ENCODE measurements at places on chromosomes 4 and X.

GRCh38 chr4:159353422-159354116 is 250.7 kb downstream of the RAPGEF2 start:
- no peak for DNase-seq

DNA sequence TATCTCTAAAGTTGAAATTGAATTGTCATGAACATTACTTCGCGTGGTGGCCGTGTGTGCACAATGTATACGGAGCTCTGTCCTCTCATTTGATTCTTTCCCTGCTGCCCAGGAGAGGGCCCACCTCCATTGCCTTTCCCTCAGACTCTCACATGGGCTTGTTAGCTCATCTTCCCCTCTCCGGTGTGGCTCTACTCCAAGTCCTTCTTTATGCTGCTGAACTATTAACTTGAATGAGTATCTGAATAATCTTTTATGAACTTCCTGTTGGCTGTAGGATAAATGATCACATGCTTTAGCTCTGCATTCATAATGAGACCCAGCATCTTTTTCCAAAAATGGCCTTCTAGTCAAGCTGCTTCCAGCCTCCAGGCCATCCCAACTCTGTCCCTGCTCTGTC is 68.8 kb upstream of the CLNK start:
- no peak for DNase-seq

- DNase-seq: no peak
Observed at GRCh38 chr4:45358573-45359506, 632.5 kb upstream of the GNPDA2 start.

- no peak for DNase-seq
Observed at GRCh38 chr4:144547678-144548298, 98.2 kb upstream of the HHIP start.

GRCh38 chrX:72100051-72100755 is 31.5 kb downstream of the RTL5 start:
- DNase-seq: no peak

All from stimulated activated CD8-positive, alpha-beta memory T cell treated with anti-CD3 and anti-CD28 coated beads, Interleukin-15, amount 100 ng/mL, for 24 hours (primary cell).